ENCODE measurements at places on chromosomes 7 and 10. TPM values are rescaled to one million over a fixed set of nuclear protein-coding genes. Genes with fewer than 3 reads are reported as not detected.

The PGAM2 gene
- 102 TPM for total RNA-seq

The MCM10 gene
- total RNA-seq, result 4.8 TPM

The PNLIP gene
- 0.12 TPM for total RNA-seq

The NPC1L1 gene
- 1.2 TPM for total RNA-seq

The ACTL6B gene
- total RNA-seq, result not detected

The STK32C gene
- total RNA-seq, result 6.7 TPM

The ASB10 gene
- total RNA-seq, result 3.4 TPM

The CCDC172 gene
- not detected for total RNA-seq

The CFAP46 gene
- 4.6 TPM for total RNA-seq

The FRMD4A gene
- total RNA-seq, result 63.1 TPM

The SAMD9L gene
- 6.0 TPM for total RNA-seq

The ALOX5 gene
- 17.9 TPM for total RNA-seq

The KEL gene
- total RNA-seq, result 3.2 TPM

The INMT gene
- total RNA-seq, result 9.5 TPM

The RARRES2 gene
- 68.7 TPM for total RNA-seq

The GRID1 gene
- 2.7 TPM for total RNA-seq

The DPP6 gene
- total RNA-seq, result 48.7 TPM

The CNPY1 gene
- not detected for total RNA-seq

The TAS2R41 gene
- total RNA-seq, result not detected

The FOXK1 gene
- total RNA-seq, result 39.4 TPM

The AS3MT gene
- total RNA-seq, result 8.0 TPM

The OR2A12 gene
- not detected for total RNA-seq

The TCAF2 gene
- total RNA-seq, result 2.3 TPM

The PDE6C gene
- total RNA-seq, result not detected

The AP3M1 gene
- total RNA-seq, result 27.3 TPM

The LRRTM3 gene
- 1.1 TPM for total RNA-seq

The EDRF1 gene
- 40.2 TPM for total RNA-seq

The SUGCT gene
- 15.5 TPM for total RNA-seq

The HABP2 gene
- 0.53 TPM for total RNA-seq

The SGCE gene
- total RNA-seq, result 112 TPM

The ECHS1 gene
- 65.7 TPM for total RNA-seq

Measured in metanephros (tissue), 2 donors.